ENCODE measurements at places on chromosomes 1 and 21.

DNA sequence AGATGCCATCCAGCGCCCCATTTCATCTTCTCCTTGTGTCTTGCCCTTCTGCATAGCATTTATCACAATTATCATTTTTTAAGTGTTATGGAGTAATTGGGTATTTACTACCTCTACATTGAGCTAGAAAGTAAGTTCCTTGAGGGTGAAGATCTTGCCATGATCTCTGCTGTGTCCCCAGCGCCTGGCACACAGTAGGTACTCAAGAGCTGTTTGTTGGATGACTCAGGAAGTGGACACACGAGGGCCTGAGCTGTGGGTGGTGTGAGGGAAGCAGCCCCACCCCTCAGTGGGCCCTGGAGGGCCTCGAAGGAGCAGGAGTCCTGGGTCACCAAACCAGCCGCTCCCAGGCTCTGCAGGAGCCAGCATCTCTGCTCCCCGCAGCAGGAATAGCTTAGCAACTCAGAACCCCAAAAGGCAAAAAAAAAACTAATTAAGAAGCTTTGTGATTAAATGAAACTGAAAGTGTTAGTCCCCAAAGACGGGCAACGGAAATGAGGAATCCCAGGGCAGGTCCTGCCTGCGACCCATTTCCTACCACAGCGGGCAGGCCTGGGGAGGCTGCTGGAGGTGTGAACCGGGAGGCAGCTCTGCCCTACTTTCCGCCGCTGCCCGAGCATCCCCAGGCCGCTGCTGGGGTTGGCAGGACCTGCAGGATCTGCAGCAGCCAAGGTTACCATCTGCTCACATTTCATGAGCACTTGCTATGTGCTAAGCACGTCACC is 87.7 kb downstream of the LACTBL1 start:
- DNase-seq: no peak

DNA sequence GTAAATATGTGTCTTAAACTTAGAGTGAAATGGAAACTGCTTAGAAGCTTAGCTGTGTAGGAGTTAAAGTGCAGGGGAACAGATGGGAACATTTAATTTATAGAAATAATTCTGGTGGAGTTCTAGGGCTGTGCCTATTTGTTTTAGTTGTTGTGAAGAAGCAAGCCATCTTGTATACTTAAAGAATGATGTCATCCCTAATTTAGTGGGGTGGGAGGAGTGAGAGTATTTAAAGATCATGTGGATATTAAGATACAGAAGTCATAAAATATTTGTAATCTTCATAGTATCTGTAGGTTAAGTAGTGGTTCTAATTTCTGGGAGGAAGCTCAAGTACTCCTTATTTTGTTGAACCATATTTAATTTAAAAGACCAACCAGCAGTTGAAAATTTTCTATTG is 41.5 kb downstream of the BACH1 start:
- no peak for DNase-seq

DNA sequence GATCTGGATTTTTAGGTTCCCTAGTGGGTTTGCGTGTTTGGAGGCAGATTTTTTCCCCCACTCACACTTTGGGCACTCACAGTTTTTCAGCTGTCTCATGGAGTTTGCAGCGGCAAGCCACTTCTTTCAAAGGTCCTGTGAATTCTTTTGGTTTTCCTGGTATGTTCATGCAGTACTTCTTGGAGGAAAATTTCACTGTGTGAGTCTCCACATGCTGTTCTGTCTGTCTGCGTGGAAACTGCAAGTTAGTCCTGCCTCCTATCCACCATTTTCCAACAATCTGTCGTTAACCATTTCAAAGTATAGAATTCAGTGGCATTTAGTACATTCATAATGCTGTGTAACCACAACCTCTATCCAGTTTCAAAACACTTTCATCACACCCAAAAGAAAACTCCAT is 793 bp upstream of the FMO1 start:
- DNase-seq: no peak

DNA sequence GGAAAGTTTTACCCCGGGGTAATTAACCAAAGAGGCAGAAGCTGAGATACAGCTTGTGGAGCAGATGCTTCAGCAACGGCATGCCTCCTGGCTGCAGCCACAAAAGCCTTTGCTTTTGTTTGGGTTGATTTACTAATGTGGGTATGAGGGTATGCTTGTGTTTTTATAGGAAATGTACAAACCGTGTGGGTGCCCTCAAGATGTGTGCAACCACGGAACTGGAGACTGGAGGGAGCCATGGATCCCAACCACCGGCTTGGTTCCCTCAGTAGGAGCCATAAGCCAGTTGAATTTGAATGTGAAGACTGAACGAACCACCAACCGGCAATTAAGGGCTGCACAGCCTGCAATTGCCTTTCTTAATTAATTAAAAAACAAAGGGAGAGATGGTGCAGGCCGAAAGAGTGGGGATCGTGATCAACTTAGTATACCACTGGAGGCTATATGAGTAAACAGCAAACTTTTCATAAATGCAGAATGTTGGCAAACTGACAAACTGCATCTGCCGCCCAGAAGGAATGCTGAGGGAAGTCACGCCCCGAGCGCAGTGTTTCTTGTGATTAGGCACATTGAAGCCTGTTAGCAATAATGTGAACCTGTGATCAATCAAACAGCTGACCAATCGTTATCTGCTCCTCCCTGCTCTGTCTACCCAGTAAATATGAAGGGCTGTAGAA is 104.1 kb downstream of the DISP1 start:
- no peak for DNase-seq

DNA sequence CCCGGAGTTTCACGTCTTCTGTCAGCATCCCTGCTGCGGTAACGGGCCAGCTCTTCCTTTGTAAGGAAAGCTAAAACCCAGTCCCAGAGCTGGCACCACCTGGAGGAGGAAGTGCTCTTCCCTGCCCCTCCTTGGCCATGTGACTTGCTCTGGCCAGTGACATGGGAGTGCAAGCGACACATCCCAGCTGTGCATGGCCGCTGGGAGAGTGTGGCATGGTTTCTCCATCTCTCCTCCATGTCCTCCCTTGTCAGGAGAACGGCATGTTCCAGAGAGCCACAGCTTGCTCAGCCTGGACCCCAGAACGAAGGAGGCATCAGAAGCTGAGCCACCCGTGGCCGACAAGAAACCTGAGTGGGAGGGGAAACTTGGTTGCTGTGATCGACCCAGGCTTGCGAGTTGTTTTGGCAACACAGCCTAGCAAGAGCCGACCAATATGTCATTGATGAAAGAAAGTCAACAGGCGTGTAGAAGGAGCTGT is 2.7 kb upstream of the PRXL2B start:
- no peak for DNase-seq
